ENCODE measurements at places on chromosomes 1 and 21.

DNA sequence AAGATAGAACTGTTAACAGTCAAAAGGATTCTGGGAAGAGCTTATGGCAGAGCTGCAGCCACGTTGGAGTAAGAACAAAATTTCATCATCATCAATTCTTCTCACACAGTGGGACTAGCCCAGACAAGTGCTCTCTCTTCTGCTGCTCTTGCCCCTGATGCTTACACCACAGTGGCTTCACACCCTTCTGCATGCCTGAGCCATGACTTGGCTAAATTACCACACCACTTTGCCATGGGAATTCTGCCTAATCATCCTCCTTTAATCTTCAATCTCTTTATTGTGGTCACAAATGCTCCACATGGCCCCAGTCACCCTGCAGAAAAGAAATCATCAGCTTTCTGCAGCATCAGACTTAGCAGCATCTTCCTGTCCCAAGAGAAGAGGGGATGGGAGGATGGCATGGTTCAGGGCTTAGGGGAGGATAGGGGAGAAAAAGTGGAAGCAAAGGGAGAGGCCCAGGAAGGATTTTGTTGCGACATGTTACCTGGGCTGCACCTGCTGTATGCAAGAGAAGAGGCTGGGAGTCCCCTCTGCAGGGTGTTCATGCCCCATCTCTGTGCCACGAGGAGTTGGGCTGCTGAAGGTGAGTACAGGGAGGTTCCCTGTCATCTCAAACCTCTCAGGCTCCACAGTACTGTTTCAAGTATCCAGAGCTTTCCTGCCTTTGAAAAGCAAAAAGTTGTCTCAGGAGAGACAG, 9.0 kb upstream of the RPTN start:
- no peak for DNase-seq

GRCh38 chr1:50735443-50735842, 224.6 kb downstream of the FAF1 start:
- DNase-seq: no peak

DNA sequence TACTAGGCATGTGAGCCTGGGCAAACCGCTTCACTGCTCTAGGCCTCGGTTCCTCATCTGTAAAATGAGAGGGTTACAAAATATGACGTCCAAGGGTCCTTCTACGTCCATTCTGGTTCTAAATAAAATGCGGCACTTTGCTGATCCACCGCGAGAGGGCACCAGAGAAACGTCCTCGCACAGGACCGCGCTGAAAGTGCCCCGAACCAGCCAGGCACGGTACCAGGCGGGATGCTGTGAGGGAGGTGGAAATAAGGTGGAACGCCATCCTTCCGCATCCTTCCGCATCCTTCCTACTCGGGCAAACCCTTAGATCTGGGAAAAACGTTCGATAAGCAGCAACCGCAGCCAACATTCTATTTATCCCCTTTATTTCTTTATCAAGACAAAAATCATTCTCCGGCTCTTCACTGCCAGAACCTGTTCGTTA, 60.3 kb upstream of the KRTAP19-8 start:
- DNase-seq: peak; percentile 57

- no peak for DNase-seq
Measured at GRCh38 chr1:115432061-115432460, 94.0 kb upstream of the NGF start.

- no peak for DNase-seq
Measured at GRCh38 chr1:109932679-109933078, 22.0 kb downstream of the CSF1 start.

GRCh38 chr1:41695118-41695745, 210.7 kb upstream of the EDN2 start:
- DNase-seq: no peak

DNA sequence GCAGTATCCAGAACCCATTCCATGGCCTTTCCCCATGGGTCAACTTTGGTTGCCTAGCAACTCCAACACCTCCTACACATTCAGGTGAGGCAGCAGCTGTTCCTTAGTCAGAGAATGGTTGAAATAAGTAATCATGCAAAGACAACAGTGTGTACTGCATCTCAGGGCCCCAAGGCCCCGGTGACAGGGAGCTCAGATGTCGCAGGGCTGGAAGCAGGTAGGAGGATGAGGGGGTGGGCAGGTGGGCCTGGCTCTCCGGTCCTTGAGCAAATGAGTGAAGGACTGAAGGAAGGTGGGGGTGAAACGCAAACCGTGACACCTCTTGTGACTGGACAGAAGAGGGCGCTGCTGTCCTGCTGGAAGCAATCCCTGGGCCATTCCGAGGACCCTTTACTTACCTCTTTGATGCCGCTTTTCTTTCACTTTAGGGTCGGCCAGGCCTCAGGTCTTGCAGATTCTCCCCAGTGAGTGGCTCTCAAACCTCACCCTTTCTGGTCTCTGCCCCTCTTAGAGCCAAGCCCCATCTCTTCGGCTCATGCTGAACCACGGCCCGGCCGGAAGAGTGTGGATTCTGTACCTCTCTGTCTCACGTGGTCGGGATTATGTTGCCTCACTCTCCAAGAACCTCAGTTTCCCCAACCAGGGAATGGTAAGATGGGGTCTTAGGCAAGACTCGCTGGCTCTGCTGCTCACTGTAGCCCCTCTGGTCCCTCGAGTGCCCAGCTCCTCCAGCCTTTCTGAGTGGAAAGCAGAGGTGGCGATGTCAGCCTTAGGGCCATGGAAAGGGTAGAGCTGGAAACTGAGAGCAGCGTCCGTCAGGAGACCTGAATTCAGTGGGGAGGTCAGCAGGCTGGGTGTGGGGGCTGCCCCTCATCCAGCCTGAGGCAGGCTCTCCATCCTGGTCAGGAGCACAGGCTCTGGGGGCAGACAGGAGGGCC, 5.6 kb upstream of the KCNA10 start:
- peak; percentile 22 for DNase-seq

DNA sequence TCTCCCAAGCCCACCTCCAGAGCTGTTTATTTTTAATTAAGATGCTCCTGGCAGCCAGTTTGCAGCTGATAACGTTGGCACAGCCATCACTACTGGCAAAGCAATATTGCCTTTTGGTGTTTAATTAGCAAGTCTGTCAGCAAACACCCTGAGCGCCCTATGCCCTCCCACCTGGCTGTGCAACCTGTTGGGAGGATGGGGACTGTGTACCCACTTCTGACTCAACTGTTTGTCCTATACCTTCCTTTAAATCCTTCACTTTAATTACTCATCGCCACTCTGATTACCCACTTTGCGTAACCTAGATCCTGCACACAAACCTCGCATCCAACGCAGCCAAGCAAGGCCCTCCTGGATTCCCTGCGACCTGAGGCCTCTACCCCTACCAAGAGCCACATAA, 67.1 kb downstream of the BCAR3 start:
- DNase-seq: no peak

DNA sequence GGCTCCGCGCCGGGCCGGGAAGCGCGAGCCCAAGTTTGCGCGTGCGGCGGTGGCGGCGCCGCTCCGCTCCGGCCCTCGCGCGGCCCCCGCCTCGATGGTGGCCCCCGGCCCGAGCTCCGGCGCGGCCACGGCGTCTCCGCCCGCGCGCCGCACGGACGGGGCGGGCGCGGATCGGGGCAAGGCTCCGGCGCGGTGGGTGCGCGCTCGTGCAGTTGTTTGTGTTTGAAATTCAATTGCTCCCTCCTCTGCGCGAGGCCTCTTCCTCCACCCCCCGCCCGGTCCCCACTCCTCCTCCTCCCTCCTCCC, at the start of gene HDGF:
Gene HDGF, minus strand, starts transcription at position 225 of the 306 bp plus-strand sequence. CDS start 246 bp downstream, outside the sequence.
- DNase-seq: no peak

GRCh38 chr21:45698493-45699184, 55.1 kb downstream of the PCBP3 start:
- DNase-seq: no peak

DNA sequence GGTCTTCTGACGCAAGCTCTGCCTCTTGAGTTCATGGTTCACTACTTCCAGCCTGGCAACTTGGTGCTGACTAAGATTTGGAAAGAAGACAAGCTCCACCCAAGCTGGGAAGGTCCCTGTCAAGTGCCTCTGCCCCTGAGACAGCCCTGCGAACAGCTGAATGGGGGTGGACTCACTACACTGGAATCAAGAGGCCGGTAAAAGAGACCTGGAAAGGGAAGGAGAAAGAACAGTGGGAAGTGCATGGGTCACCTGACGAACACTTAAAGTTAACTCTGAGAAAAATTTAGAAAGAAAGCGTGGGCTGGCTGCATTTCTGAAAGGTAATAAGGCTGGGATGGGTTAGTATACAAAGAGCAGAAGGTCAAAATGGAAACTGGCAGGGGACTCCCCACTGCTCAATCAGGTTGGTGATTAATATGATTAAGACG, 26.1 kb upstream of the ZNF496 start:
- DNase-seq: no peak

- no peak for DNase-seq
Measured at GRCh38 chr21:32046191-32046590, 173.4 kb downstream of the HUNK start.

GRCh38 chr1:228081578-228082213, 812 bp upstream of the ARF1 start:
- DNase-seq: no peak

GRCh38 chr21:42616941-42617340, 36.5 kb upstream of the PDE9A start:
- no peak for DNase-seq

DNA sequence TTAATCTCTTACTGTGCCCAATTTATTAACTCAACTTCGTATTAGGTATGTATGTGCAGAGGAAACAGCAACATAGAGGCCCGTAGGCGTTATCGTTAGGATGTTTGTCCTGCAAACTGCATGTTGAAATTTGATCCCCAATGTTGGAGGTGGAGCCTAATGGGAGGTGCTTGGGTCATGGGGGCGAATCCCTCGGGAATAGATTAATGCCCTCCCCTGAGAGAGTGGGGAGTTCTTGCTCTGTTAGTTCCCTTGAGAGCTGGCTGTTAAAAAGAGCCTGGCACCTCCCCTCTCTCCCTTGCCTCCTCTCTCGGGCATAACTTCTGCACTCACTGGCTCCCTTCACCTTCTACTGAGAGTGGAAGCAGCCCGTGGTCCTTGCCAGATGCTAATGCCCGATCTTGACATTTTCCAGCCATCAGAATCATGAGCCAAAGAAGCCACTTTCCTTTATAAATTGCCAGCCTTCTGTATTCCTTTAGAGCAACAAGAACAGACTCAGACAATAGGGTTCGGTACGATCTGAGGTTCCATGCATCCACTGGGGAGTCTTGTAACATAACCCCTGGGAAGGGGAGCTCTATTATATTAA, 149.0 kb upstream of the RAB4A start:
- DNase-seq: no peak

GRCh38 chr1:233738850-233739249, 124.9 kb downstream of the KCNK1 start:
- DNase-seq: no peak

GRCh38 chr1:226660410-226661182, 78.5 kb downstream of the ITPKB start:
- no peak for DNase-seq

GRCh38 chr1:181640956-181641355, 157.6 kb downstream of the CACNA1E start:
- no peak for DNase-seq

DNA sequence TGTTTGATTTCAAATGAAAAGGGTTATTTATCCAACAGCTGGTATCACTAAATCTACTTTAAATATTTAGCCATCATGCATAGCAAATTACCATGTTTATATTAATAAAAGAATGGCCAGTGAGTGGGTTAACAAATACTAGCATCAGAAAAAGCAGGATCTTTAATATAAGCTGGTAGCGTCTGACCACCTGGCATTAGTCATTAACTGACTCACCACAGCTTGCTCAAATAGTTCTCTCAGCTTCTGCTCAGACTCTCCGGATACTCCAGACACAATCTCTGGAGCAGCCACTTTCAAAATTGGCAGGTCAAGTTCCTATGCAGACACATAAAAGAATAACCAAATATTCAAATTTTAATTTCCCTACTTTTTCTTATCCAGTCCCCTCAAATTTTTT, 29.6 kb downstream of the NVL start:
- DNase-seq: no peak

DNA sequence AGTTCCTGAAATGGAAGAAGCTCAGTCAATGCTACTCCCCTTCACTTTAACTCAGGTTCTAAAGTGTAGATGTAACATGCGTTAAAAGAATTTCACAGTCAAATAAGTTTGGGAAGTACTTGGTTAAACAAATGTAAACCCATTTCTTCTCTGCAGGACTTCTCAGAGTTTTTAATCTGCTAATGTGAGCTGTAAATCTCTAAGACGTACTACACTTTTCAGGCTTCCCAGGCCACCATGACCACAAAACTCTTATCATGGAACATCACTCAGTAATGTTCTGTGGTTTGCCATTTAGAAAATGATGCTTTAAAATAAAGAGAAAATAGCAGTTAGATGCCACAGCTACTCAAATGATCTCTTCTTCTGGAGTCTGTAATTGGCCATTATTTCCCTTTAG, 104.3 kb downstream of the HHIPL2 start:
- DNase-seq: no peak

GRCh38 chr1:57711326-57711725, 287.5 kb upstream of the DAB1 start:
- DNase-seq: no peak

- peak; percentile 16 for DNase-seq
Measured at GRCh38 chr1:161071886-161072371, 2.2 kb upstream of the ARHGAP30 start.

DNA sequence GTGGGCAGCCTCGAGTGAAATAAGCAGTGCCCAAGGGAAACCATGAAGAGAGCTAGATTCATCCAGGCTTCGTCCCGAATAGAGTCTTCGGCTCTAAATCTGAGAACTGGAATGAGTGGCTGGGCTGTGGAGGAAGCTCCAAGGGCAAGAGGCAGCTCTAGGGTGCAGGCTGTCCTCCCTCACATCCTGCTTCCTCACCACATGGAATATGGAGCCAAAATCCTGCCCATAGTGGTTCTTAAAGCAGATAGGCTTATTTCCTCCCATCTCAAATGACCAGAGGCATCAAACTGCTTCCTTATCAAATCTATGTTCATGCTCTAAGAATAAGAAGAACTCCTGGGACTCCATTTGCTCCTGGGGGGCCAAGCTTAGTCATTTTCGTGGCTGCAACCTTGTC, 2.5 kb downstream of the IL24 start:
- DNase-seq: no peak

DNA sequence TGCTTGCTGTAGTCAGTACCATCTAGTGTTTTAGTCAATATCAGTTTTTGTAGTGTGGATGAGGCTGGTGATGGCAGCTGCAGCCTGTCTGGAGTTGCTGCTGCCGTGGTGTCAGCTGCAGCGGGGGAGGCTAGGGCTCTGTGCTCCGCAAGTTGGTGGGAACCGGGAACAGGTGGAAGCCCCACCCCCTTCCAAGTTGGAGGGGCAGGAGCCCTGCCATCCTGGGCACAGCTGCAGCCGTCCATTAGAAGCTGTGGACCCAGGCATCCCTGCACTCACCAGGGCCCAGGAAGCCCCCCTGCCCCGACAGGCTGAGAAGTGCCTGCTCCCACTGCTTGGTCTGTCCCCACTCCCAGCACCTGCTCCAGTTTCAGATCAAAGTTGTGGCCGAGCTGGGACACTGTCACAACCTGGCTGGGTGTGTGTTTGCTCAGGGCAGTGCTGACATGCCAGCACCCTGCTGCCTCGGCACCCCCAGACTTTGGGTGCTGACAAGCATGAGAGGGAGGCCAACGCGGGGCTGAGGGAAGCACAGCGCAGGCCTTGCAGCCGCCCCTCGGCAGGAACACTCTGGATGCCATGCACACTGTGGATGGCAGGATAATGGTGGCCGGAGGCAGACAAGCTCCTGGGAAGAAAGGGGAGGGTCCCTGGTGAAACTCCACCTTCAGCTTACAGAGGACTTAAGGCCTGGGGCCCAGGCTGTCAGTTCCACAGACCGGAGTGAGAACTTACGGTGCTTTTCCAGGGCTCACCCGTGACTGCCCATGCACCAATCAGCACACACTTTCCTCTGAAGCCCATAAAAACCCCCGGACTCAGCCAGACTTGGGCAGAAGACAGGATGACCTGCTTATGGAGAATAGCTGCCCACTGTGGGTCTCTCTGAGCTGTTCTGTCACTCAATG, 86.9 kb downstream of the ADARB1 start:
- no peak for DNase-seq

Data from T follicular helper cell (primary cell).